ENCODE measurements at places on chromosomes 16 and 17.
A peak's percentile ranks its signal among the peaks of the same experiment; 100 is the strongest.

DNA sequence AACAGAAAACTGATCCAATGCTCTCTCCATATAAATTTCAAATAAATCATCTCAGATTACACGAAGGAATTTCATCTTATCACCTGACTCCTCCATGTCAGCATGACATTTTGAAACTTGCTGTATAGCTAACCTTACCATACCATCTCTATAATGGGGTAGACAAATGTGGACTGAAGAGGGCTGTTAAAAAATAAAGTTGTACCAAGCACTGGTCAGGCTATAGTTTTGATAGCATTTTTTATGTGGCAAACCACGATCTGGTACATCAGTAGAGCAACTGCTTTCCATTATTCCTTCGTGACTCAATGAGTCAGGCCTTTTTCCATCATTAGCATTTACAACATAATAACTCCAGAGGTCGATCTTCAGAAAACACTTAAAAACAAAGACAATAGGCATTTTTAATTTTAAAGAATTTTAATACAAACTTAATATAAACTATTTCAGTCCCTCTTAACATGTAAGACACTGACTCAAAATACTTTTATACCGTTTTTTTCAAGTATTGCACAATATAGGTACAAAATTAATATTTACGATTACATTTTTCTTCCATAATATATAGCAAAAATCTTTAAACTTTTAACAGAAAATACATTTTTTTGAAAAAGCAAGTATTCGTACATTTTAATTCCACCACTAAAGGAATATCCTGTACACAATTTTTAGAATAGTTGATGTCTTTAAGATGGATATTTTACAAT, 4.2 kb downstream of the TOB1 start:
- DNase-seq, result no peak

- DNase-seq, result peak; percentile 20
These were observed 185.4 kb downstream of the SEC14L1 start for GRCh38 chr17:77326076-77326591.

DNA sequence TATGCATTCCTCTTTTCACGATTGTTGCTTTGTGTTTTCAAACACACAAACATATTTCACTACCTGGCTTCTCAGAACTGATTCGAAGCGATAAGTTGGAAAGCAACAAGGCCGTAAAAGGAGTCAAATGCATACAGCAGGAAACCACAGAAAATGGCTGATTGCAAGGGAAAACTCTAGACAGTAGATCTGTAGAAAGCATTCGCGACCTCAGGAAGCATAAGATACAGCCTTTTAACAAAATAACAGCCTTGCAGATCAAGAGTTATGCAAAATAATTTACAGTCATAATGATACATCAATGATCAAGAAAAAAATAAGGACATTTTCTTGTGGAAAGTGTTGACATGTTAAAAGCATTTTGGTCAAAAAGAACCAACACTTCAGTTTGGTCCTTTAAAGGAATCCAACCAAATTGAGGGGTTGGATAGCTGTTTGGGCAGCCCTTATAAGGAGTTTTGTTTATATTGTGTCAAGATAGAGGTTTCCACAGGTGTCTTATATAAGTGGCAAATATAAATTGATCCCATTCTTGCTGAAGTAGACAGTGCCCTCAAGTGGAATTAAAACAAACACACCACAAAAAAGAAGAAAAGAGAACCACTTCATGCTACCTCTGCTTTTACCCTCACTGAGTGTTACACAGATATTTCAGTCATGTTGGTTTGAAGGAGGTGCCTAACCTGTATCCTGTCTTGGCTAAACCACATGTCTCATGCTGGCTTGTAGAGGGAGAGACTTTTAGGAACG, 5.5 kb downstream of the CYLD start:
- DNase-seq, result no peak

- DNase-seq, result no peak
These were observed 24.4 kb downstream of the LAT start for GRCh38 chr16:29009050-29009837.

- no peak for DNase-seq
These were observed 90.5 kb downstream of the AATF start for GRCh38 chr17:37039269-37039668.

GRCh38 chr16:81530296-81530721, 85.7 kb downstream of the CMIP start:
- DNase-seq, result no peak

- no peak for DNase-seq
These were observed 247.2 kb downstream of the NTN1 start for GRCh38 chr17:9268546-9268945.

GRCh38 chr17:40460968-40461731, 17.9 kb downstream of the IGFBP4 start:
- peak; percentile 67 for DNase-seq

DNA sequence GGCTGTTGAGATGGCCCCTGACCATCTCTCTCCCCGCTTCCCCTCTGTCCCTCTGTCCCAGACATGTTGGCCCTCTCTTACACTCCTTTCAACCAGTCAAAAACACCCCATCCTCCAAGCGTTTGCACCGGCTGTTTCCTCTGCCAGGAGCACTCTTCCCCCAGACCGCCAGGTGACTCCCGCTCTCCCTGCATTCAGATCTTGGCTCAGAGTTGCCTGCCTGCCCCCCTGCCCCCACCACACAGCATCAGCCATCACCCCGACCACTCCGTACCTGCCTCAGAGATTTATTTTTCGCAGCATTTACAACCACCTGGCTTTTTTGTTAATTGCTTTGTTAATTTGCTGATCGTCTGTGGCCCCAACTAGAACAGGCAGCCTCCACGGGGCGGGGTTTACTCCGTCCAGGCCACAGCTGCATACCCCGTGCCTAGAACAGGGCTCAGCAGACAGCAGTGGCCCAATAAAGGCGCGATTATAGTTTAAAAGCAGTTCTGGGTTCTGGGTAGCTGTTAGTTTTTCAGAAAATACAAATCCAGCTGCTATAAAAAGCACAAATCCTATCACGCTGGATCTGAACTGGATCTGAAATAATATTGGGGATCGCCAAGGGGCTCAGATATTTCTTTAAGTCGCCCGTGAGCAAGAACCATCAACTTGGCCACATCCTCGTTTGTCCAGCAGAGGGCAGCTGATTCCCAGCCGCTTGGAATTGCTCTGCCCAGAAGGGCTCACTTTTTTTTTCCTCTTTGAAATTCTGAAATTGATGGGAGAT, 173.6 kb downstream of the IRF8 start:
- DNase-seq, result peak; percentile 32

DNA sequence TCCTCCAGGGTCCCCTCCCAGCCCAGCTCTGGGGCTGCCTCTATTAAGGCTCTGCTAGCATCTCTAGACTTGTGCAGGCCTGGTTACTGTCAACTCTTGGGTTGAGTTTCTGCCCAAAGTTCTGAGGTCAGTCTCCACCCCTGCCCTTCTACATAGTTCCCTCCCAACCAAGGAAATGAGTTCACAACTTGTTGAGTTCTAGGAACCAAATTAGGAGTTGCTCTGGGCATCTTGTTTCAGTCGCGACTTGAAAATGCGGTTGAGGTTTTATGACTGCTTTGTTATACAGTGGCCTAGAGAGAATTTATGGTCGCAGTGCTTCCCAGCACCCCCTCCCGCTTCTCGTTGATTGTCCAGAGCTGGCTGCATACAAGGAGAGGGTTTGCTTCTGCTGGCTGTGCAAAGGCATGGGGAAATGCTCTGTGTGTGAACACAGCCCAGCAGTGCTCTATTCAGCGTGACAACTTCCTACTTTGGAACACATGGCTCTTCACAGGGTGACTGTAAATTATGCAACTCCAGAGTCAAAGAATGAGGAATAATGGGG, 20.2 kb downstream of the GNAO1 start:
- DNase-seq, result no peak

DNA sequence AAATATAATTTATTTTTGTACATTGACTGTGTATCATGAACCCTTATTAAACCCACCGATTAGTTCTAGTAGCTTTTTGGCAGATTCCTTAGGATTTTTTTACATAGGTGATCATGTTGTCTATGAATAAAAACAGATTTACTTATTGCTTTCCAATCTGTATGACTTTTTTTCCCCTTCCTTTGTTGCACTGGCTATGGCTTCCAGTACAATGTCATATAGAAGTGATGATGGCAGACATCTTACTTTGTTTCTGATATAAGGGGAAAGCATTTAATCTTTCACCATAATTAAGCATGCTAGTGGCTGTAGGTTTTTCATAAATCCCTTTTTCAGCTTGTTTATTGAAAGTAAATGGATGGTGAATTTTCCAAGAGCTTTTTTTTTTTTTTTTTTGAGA, 28.9 kb upstream of the NACA2 start:
- DNase-seq, result no peak

- DNase-seq, result no peak
These were observed 187.2 kb downstream of the NTN1 start for GRCh38 chr17:9208381-9209105.

GRCh38 chr17:50560931-50561745, 623 bp downstream of the CACNA1G start:
- peak; percentile 73 for DNase-seq

DNA sequence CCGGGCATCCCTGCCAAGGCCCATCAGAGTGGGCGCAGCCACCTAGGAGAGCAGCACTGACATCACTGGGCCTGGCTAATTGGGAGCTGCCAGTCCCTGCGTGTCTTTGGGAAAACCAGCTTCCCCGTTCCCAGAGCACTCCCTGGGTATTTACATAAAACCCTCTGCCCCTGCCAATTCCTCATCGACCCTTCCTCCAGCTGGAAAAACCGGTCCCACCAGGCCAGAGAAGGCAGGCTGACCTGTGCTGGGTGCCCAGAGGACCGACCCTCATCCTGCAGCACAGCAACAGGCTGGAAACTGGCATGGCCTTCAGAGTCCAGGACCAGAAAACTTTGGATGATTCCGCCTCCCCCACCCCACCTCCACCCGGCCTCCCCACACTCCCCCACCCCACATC, 8.2 kb upstream of the FOXN1 start:
- DNase-seq, result no peak

DNA sequence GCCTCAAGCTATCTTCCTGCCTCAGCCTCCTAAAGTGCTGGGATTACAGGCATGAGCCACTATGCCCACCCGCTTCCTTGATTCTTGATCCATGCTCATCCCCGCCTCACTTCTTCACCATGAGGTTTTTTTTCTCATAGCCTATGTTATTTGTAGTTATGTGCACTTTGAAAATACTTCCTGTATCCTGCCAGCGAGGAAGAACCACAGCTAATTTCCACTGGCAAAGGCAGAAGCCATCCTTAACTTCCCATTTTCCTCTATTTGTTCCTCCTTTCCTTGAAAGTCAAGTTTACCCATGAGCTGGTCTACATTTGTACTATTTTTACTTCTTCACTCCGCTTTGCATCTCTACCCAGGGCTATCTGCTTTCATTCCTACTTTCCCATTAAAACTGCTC, 189.7 kb upstream of the ZFHX3 start:
- DNase-seq, result no peak

DNA sequence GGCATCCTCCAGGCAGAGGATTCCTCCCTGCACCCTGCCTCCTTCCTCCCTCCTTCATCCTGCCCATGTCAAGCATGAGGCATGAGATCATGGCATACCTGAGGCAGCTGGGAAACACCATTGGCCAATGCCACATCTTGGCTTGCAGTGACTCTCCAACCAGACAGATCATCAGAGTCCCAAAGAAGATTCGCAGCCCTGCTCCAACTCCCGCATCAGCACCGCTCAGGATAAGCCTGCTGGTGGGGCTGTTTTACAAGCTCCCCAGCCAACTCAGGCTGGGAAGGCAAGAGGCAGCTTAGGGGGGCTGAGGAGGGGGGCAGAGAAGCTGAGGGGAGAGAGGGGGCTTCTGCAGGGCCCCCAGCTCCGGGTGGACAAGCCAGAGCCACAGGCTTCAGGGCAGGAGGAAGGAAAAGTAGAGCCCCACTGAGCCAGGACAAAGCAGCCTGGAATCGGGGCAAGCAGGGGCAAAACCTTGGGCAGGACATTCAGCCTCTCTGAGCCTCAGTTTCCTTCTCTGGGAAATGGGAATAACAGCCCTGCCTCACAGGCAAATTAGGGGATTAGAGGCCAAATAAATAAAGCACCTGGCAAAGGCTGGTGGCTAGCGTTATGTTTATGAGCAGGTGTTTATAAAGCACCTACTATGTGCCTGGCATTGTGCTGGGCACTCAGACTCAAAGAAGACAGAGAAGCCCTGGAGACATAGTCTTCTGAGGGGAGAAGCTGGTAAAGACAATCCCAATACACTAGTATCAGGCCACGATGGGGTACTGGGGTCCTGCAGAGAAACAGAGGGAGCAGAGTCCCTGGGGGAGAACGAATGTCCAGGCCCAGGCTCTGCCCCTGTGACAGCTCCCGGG, 88.1 kb downstream of the GOSR1 start:
- no peak for DNase-seq

- DNase-seq, result no peak
These were observed 14.1 kb downstream of the SPG7 start for GRCh38 chr16:89522287-89522686.

GRCh38 chr17:77727037-77727615, 231.4 kb upstream of the TNRC6C start:
- DNase-seq, result no peak

- DNase-seq, result peak; percentile 69
These were observed 6.1 kb downstream of the SSTR5 start for GRCh38 chr16:1078579-1079021.

GRCh38 chr16:48184681-48185080, 28.9 kb upstream of the ABCC12 start:
- no peak for DNase-seq

Measured in ovary (tissue), 10 donors.